ENCODE measurements at places on chromosomes 13 and 19.

- no peak for DNase-seq
Measured at GRCh38 chr19:47610902-47611301, 2.0 kb downstream of the BICRA start.

GRCh38 chr19:49437231-49437630, 4.1 kb downstream of the SLC17A7 start:
- DNase-seq, result no peak

DNA sequence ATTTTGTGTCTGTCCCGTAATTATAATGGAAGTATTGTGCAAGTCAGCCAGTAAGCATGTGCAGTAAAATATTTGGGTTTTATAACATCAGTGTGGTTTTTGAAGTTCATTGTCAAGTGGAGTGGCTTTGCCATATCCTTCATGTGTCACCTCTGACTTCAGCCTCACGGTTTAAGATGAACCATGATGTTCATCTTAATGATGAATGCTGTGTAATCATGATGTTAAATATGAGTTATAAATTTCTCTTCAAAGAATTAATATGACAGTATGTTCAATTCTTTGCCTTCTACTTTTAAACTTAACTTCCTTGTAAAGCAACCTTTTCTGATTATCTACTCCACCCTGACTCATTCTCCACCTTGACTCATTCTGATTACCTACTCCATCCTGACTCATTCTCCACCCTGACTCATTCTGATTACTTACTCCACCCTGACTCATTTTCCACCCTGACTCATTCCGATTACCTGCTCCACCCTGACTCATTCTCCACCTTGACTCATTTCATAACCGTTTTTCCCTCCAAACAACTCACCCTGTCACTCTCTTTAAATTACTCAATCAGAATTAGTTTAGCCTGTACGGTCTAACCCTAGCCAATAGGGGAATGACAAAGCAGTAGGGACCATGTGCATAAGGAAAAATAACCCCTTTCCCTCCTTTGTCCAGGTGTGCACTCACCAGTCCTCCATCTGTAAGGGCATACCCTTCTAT, 50.3 kb upstream of the ANKRD10 start:
- no peak for DNase-seq

GRCh38 chr13:36456577-36456976, 24.3 kb downstream of the CCNA1 start:
- DNase-seq, result no peak

- DNase-seq, result no peak
Measured at GRCh38 chr13:44504116-44504515, 72.0 kb downstream of the TSC22D1 start.

- peak; percentile 94 for DNase-seq
Measured at GRCh38 chr19:44002566-44003460, at the start of gene ZNF230. Gene ZNF230 (plus strand): TSS chr19:44002957. CDS start chr19:44007079, 4,122 bp downstream.

DNA sequence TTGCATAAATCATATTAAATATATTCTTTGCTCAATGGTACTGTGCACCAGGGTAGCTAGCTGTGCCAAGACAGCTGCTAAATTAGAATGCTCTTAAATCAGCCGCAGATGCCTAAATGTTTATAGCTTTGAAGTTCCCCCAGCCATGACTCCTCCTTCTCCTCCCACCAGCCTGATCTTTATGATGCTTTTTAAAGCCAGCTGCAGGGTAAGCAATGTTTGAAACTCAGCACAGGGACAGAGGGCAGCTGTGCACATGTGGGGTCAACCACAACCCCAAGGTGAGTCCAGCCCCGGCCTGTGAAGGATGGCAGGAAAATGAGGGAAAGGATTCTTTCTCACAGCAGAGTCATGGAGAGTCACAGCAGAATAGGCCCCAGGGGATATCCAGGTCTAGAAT, 635.7 kb downstream of the UQCRFS1 start:
- DNase-seq, result no peak

DNA sequence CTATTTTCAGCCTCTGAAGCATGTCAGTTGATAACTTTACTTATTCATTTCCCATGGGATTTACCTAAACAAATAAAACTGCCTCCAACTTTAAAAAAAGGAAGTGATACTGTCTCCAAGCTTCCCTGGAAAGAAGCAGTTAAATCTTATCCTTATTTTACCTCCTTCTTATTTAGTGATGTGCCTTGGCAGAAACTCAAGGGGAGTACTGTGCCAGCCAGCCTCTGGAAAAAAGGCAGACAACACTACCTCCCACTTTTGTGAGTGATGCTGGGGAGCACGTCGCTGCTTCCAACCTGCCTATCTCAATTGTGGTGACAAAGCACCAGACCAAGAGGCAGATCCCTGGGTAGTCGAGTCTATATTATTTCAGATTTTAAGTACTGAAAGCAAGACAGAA, 765.6 kb downstream of the DIAPH3 start:
- no peak for DNase-seq

- no peak for DNase-seq
Measured at GRCh38 chr13:113859311-113860050, 4.4 kb downstream of the GAS6 start.

DNA sequence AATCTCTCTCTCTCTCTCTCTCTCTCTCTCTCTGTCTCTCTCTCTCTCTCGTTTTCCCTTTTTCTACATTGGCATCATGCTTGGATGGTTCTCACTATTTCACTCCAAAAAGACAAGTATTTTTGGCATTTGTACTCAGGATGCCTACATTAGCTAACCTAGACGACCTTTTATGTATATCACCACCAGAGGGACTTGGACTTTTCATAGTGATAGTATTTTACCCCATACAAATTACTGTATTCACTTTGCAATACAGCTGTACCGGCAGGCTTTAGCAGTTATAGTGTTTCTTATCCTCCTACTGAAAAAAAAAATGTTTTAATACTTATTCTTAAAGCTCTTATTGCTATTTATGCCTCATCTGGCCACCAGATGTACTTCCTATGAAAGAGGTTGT, 687.2 kb upstream of the KLHL1 start:
- no peak for DNase-seq

- DNase-seq, result no peak
Measured at GRCh38 chr13:58953638-58954037, 1210.1 kb downstream of the DIAPH3 start.

DNA sequence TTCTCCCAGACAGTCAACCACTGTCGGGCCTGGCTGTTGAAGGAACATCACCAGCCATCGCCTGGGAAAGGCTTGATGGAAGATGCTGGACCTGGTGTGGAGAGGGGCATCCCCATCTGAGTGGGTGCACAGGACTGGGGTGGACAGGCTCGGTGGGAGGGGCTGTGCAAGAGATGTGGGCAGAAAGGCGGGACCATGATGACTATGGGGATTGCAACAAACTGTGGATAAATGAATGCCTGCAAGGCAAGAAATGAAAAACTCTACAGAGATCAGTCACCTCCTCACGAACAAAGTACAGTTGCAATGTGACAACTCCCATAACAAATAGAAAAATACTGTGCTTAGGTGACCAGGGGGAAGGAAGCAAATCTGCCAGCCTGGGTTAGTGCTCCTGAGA, 171.9 kb upstream of the GPR12 start:
- DNase-seq, result no peak

DNA sequence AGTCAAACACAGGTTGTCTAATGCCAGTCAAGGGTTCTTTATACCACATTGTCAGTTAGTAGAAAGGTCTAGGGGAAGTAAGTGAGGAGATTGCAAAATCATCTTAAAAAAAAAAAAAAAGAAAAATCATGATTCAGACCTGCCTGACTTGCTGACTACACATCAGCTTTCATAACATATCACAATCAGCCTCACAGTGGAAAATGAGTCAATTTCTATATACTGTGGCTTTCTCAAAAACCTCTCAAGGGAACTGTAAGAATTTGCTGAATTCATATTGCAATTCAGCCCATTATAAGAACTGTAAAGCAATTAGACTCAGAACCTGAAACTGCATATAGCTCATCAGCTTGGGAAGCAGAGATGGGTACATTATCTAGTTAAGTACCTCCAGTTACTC, 75.3 kb upstream of the GPC6 start:
- DNase-seq, result no peak

- no peak for DNase-seq
Measured at GRCh38 chr19:11373166-11373884, 1.1 kb upstream of the SWSAP1 start.

DNA sequence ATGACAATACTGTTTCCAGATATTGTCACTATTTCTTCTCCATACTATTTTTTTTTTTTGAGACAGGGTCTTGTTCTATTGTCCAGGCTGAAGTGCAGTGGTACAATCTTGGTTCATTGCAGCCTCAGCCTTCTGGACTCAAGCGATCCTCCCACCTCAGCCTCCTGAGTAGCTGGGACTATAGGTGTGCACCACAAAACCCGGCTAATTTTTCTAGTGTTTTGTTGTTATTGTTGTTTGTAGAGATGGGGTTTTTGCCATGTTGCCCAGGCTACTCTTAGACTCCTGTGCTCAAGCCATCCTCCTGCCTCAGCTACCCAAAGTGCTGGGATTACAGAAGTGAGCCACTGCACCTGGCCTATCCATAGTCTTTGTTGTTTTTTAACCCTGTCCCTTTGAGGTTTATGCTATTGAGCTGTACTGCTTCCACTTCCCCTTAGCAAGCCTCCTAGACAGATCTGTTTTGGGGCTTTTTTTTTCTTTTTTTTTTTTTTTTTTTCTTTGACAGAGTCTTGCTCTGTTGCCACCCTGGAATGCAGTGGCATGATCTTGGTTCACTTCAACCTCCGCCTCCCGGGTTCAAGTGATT, 27.6 kb upstream of the MAP3K10 start:
- no peak for DNase-seq

DNA sequence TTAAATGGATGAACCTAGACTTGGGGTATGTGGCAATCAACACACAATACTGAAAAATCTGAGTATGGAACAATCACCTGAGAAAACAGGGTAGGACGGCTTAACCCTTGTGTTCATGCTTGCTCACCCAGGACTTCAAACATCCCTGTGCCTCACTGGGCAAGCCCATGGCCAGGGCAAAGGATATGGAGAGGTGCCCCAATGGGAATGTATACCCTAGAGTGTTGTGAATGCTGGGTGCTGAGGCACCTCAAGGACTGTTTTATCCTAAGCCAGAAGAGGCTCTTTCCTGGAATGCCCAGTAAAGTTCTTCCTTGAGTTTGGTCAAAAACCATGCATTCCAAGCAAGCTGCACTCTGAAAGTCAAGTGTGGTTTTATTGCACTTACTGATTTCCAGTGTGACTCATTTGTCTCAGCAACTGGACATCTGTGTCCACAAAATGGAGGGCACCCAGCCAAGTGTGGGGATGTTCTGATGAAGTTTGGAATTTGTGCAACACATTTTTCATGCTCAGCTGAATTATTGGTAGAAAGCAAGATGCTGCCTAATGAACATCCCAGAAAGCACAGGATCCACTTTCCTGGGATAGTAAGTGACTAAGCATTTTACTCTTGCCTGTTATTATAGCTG, 531.3 kb downstream of the RFC3 start:
- DNase-seq, result no peak

DNA sequence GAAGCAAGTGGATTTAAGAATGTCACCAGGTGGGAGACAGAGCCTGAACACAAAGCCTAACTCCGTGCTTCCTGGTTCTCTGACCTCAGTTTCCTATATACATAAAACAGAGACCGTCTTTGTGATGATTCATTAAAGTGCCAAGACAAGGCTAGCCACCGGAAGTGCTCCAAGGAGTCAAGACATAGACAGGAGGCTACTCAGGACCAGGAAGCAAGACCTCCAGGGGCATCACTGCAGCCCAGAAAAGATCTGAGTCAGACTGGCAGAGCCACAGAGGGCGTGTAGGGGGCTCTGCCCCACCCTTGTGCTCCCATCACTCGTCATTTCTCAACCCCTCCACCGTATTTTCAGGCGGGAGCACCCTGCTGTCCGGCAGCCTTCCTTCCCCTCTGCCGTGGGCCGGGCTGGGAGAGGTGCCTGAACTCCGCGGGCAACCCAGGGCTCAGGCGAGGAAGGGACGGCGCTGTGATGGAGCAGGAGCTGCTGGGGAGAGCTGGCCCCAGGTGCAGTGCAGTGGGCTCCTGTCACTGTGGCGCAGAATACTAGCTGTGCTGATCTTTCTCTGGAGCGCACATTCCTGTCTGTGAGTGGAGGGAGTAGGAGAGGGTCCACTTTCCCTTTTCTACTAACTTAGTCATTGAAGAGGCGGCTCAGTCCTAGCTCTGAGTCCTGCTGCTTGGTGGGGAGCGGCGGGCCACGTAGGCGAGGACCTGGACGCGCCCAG, 134.7 kb upstream of the GPR12 start:
- DNase-seq, result no peak

DNA sequence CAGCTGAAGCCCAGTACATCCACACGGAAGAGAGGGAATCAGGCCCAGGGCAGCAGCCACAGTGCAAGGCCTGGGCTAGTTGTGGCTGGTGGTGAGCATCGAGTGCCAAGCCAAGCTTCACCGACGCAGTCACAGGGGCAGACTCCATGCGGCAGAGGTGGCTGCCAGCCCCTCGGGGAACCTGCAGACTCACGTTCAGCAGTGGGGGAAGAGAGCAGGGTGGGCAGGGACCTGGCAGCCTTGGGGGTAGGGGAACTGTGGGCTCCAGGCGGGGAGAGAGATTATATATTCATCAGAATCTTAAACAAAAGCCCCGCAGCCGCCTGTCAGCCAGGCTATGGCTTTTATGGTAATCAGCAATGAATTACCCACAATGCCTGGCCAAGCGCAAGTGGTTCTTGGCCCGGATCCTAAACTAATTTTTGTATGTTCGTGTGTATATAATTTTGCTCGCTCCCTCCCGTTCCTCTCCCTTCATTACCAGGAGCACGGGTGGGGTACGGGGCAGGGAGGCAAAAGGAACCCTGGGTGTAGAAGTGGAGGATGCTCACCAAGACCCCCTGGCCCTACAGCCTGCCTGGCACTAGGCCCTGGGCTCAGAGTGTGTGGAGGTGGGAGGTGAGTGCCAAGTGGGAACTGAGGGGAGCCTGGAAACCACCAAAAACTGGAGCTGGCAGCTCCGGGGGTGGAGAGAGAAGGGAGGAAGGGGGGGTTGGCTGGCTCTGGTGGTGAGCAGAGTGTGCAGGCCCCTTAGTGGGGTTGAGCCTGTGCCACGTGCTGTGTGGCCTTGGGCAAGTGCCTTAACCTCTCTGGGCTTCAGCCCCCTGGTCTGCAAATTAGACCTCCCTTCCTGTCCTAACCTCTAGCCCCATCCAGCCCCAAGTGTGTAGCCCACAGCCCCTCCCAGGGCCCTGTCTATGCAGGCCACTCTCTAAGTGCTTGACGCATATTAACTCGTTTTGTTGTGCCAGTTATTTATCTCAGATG, 31.9 kb downstream of the PTPRS start:
- DNase-seq, result no peak

- no peak for DNase-seq
Measured at GRCh38 chr13:73273276-73273675, 214.5 kb downstream of the KLF5 start.
